ENCODE measurements at places on chromosomes 12 and 14. TPM values are rescaled to one million over a fixed set of nuclear protein-coding genes. Genes with fewer than 3 reads are reported as not detected.

Gene TTC5
- total RNA-seq, result 15.2 TPM

Gene DDN
- total RNA-seq, result 0.20 TPM

Gene TAS2R46
- 0.27 TPM for total RNA-seq

Gene NPAS3
- total RNA-seq, result not detected

Gene C12orf50
- 0.07 TPM for total RNA-seq

Gene ART4
- total RNA-seq, result not detected

DNA sequence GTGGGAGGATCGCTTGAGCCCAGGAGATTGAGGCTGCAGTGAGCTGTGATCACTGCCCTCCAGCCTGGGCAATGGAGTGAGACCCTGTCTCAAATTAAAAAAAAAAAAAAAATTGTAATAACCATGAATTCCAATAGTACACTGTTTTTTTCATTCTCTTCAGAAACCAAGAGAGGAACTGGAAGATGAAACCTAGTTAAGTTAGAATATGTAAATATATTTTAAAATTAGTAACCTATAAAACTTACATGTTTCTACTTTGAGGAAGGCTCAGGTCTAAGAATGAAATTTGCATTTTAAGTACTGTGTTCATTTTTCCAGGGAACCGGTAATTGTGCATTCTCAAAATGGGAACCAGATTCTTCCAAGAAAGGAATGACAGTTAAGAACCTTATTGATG lies 18.8 kb downstream of the KNTC1 start:
- no peak for DNase-seq

DNA sequence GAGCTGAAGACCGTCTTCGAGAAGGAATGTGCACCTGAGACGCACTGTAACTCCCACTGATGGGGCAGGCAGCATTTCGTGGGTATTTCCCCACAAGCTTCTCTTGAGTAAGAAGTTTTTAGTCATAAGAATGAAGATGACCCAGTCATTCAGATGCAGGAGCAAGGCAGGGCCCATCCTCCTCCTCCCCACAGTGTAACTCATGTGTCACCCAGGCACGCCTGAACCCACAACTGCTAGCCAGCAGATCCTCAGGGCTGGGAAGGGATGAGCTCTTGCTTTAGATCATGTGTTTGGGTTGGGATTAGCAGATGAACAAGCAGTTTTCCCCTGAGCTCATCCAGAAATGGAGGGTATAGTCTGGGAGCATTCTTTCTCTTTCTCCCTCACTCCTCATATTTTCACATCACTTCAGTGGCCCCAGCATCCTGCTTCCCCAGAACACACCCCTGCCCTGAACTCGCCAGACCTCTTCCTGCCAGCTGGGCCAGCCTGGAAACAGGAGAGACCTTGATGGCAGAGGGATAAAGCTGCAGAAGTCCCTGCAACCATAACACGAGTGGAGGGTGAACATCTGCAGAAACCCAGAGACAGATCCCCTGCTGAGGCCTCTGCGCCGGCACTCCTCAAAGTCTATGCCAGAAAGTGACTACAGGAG lies 73.3 kb downstream of the B4GALNT3 start:
- no peak for DNase-seq

GRCh38 chr12:113292091-113292490 lies 42.8 kb downstream of the SLC8B1 start:
- DNase-seq, result no peak

DNA sequence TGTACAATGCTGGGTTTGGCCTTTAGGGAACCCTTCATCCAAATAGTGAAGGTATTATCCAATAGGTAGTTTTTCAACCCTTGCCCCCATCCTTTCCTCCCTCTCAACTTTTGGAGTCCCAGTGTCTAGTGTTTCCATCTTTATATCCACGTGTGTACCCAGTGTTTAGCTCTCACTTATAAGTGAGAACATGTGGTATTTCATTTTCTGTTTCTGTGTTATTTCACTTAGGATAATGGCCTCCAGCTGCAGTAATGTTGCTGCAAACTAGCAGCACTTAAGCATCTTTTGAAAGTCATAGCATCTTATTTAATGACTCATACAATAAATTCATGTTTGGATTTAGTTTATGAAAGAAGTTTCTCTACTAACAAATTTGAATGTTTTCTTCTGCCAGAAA lies 442.5 kb downstream of the NELL2 start:
- DNase-seq, result no peak

GRCh38 chr12:119204671-119205285 lies 26.0 kb downstream of the HSPB8 start:
- no peak for DNase-seq

DNA sequence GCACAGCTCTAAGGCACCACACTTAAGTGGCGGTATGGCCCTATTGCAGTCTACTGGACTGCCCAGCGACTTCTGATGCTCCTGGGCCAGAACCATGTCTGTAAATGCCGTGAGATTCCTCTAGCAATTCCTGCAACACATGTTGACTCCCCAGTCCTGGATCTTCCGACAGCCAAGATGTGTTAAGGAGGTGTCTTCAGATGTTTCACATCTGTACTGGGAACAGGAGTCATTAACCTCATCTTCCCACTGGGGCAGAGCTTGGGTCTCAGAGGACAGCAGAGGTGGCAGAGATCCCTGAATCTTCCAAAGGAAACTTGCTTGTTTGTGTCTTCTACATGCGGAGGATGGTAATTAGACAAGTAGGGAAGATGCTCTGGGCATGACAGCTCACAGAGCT lies 8.2 kb downstream of the TMEM120B start:
- DNase-seq, result no peak

GRCh38 chr12:54631988-54632728 lies 2.5 kb downstream of the LACRT start:
- DNase-seq, result no peak

DNA sequence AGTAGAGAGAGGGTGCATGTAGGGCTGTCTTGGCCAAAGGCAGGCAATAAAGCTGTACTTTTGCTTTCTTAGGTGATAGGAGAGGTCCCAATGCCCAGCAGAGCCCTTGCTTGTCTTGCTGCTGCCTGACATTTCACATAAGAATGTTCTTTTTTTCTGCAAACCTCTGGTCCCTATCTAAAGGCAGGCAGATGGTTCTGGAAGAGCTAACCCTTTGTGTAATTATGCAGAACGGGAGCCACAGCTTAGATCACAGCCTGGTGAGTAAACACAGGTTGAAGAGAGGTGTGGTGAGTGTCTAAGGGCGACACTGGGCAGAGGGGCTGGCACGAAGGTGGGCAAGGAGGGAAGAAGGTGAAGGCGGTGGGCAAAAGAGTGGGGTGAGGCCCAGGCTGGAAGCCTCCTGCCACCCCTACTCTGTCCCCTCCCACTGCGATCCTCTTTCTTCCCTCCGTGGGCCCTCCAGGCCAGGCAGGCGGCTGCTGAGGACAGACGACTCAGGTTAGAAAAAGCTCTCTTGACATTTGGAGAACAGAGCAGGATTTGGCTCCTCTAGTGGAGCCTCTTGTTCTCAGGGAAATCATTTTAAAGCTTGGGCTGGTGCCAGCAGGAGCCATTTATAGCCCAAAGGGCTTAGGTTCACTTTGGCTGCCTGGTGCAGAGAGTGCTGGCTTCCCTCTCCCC lies 42.8 kb downstream of the PRMT8 start:
- DNase-seq, result no peak

DNA sequence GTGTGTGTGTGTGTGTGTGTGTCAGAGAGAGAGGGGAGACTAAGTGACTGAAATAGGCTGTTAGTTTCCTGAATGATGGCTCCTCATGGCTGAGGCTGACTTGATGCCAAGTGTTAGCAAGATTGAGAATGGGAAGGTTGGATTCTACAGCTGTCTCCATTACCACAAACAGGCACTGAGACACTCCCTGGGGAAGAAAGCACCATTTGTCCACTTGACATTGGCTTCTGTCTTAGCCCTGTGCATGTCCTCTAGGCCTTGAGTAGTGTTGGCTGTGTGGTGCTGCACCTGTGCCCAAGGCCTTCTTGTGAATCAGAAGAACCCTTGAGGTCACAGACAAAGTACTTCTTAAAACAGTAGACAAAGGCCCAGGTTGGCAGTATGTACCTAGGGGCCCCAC lies 15.6 kb downstream of the ERG28 start:
- no peak for DNase-seq

GRCh38 chr14:75200451-75200850 lies 24.0 kb upstream of the TMED10 start:
- no peak for DNase-seq

Measured in activated naive CD4-positive, alpha-beta T cell treated with anti-CD3 and anti-CD28 coated beads for 36 hours (primary cell).